Endothelial cell of umbilical vein (primary cell): ENCODE measurements at places on chromosomes 5 and 9. TPM values are rescaled to one million over a fixed set of nuclear protein-coding genes. Genes with fewer than 3 reads are reported as not detected.

Gene PDE6A
- not detected in 2 replicates for total RNA-seq

Gene ENTREP1
- total RNA-seq: 5.0 and 7.1 TPM in 2 replicates

Gene MRRF
- 36.4 and 36.5 TPM in 2 replicates for total RNA-seq

Gene FCN2
- not detected in 2 replicates for total RNA-seq

Gene PCDHGA3
- 1.1 and 1.2 TPM in 2 replicates for total RNA-seq

Gene PCDHB3
- total RNA-seq: not detected in 2 replicates

Gene TMEM252
- not detected in 2 replicates for total RNA-seq

Gene CCDC183
- total RNA-seq: 0.37 TPM in 1 of 2 replicates, not detected in the other

Gene DMRT1
- 0.20 TPM in 1 of 2 replicates, not detected in the other for total RNA-seq

Gene LCN6
- not detected in 2 replicates for total RNA-seq

DNA sequence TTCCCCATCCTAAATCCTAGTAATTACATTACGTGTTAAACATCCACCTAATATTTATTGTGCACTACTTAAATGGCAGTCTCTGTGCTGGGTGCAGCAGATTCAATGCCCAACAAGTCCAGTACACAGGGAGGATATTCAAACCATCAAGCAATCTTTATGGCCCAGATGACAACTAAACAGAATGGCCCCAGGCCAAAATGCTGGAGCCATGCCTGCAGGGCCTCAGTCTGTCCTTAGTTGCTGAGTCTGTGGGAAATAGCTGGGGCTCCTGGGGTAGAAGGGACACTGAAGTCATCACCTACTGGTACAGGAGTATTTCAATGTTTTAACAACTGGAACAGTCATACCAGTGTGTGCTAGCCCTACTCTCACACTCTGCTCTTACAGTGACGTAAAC is 153.5 kb downstream of the ZNF608 start:
- no peak for DNase-seq

DNA sequence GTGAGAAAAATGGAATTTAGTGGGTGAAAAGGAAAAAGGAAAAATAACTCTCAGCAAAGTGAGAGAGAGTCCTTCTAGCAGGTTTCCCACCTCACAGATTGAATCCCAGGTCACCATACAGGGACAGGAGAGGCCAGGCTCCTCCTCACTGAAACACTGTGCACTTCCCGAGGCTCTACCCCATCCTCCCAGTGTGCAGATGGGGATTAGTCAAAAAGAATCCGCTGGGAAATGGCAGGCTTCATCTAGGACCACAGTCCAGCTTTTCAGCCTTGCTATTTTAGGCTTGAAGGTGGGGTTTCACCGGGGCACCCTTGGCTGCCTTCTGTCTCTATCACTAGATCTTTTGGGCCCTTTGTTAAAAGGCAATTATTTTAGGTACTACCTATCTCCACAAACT is 47.8 kb downstream of the YIPF5 start:
- DNase-seq: no peak

DNA sequence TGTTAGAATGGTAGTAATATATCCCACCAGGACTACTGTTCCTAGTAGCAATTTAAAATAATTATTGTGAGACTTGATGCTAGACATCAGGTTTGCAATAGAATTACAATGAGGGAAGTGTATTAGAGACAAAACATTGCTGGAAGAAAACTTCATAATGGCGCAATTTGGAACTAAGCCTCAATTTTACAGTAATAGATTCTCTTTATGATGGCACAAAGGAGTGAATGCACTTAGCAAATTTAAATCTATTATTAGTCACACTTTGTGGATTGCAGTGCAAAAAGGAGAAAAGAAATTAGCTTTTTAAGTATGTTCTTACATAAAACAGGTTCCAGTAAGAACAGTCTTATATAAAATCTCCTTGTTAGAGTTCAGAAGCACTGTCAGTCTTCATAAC is 358.3 kb downstream of the KIAA0825 start:
- DNase-seq: no peak

DNA sequence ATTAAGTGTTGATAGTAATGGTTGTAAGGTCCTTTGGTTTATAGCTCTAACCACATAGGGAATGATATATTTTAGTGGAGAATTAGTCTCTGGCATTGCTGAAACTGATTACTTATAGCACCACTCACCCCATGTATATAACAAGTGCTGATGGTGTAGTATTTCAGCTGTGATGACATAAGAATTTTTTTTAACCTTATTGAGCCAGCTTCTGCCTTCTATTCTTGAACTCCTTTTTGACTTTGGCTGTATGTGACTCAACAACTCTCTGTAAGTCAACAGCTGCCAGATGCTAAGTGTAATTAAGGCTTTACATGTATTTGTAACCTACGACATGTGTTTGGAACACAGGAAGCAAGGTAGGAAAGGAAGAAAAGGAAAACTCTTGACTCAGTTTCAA is 929.6 kb upstream of the WWC1 start:
- no peak for DNase-seq

DNA sequence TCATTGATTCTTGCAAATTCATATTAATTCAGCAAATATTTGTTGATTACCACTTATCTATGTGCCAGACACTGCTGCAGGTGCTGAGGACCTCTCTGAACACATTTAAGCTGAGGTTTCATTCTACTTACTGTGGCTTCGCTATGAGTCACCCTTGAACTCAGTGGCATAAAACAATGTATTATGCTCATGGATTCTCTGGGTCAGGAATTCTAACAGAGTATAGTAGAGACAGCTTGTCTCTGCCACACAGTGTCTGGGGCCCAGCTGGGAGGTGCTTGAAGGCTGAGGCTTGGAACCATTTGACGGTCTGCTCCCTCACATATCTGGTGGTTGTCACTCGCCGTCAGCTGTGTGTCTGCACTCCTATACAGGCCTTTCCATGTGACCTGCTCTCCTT is 124.3 kb upstream of the NR3C1 start:
- no peak for DNase-seq

DNA sequence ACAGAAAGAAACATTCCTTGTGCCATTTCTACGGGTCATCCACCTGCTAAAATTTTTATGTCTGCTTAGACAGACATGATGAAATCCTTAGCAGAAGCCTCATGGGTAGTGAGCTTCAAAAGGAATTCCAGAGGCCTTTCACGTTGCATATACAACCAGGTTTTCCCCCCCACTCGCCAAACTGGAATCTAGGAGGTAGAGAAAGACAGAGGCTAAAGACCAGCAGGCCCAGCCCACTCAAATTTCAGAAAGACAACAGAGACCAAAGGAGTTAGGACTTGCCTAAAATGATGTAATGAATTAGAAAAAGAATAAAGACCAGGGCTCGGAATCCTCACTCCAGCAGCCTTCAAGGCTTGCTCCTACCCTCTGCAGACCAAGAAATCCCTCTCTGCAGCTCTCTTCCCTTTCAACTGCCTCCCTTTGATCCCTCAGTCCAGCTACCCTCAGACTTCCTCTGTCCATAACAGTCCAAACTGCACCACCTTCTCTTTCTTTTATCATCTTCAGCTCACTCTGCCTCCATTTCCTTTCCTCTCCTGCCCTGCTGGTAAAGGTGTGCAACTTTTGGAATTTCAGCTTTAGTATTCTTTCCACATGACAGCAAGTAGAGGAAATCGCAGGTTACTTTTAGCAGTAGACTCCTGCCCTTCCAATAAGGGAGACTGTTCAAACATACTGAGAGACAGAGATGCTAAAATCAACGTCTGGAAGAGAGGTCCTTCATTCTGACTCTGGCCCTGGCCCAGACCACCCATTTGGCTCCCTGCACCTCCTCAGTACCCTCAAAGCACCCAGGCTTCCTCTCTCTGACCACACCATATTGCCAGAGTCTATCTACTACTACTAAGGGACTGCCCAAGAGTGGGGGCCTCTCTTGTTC is 8.9 kb downstream of the B4GALT1 start:
- no peak for DNase-seq

GRCh38 chr9:98080780-98081179 is 24.2 kb downstream of the NANS start:
- DNase-seq: no peak

DNA sequence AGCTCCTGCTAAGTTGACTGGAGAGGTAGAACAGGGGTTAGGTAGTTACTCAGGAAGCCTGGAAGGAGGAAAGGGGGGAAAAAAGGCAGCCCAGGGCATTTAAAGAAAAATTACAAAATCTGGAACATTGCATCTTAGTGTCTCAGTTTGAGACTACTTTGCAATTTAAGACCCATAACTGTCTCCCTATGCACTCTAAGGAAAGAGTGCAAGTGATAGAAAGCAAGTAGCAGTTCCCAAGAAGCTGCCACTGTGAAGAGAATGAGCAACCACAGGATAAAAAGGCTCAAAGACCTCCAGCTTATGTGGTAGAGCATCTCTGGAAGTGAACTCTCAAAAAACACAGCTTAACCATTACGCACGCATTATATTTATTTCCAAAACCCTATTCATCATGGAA is 141.8 kb downstream of the SLCO4C1 start:
- no peak for DNase-seq

DNA sequence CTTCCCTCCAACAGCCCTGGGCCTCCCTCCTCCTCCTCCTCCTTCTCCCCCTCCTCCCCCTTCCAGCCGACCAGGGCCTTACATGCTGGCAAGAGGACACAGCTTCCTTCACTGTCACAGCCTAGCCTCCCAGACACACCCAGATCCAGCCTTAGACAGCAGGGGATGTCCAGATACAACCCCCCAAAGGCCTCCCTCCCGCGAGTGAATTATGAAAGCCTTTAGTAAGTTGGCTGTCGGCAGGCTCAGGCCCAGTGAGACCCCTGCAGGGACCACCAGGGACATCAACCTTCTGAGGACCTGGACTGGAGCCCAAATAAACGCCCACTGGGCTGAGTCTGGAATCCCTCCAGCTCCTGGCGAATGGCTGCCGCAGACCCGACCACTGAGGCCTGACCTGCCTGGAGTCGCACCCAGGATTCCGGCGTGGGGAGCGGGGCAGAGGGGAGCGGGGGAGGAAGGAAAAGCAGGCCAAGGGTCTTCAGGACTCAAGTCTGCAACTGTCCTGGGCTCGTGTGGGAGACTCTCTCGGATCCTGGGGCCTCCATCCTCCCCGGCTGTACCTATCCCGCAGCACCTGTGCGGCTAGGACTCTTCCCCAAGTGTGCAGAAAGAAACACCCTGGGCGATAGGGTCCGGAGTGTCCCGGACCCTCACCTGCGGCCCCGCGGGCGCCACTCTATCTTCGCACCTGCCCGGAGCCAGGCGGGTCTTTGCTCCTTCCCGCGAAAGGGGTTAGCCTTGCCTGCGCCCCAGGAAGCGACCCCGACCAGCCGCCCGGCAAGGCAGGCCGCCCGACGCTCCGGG is 705 bp downstream of the SEPTIN8 start:
- peak; percentile 37 for DNase-seq

DNA sequence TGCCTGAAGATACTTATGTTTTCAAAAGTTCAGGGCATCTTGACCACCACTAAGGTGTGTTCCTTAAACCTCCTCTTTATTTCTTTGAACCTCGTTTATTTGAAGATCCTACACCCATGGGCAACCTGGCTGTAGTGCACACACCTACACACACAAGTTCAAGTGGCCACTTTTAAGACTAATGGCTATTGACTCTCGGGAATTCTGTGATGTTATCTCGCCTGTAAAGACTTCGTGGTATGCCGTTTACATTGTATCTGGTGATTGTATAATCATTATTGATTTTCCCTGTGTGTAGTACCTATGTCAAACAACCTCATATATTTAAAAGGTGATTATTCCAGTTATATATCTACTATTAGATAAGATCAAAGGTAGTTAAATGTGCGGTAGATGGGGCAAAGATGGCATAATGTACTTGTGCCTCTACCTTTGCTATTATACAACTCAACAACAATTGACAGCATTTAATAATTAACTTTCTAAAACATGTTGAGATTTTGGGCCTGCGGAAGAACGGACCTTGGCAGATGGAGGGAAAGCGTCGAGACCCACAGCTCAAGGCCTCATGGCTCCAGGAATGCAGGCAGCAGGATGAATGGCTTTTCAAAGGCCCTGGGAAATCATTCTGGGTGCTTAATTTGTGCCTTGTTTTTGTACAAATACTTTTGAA is 51.4 kb upstream of the IRX2 start:
- no peak for DNase-seq

- DNase-seq: no peak
Measured at GRCh38 chr9:125633116-125633745, 73.8 kb downstream of the MAPKAP1 start.

- DNase-seq: peak; percentile 49
Measured at GRCh38 chr5:139246394-139246793, 47.1 kb upstream of the MATR3 start.

- no peak for DNase-seq
Measured at GRCh38 chr5:179408611-179409010, 63.4 kb upstream of the ADAMTS2 start.

GRCh38 chr5:64637144-64637543 is 53.2 kb upstream of the SHISAL2B start:
- DNase-seq: no peak

DNA sequence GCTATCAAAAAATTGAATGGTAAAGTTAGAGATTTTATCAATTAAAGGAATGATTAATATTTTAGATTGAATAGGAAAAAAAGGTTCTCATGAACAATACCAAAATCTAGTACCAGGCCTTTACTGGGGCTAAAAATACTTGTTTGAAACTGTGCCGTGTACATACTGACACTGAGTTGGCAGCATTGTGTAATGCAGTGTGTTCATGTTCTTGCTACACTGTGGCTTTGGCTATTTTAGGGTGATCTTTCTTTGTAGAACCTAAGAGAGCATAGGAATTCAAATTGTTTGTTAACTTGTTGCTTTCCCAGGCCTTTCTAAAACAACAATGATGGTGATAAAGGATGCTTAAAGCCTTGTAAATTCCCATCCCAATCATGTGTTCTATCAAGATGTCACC is 80.9 kb downstream of the KIF4B start:
- no peak for DNase-seq

- DNase-seq: no peak
Measured at GRCh38 chr5:81424728-81425127, 30.8 kb upstream of the ACOT12 start.

DNA sequence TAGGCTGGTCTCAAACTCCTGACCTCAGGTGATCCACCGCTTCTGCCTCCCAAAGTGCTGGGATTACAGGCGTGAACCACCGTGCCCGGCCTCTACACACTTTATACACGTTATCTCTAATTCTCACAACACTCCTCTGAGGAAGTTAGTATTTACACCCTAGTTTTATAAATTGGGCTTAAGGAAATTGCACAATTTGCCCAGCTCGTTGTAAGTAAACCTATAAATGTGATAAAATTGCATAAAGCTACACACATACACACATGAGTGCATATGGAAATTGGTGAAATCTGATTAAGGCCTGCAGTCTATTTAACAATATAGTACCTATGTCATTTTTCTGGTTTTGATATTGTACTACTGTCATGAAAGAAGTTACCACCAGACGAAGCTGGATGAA is 4.4 kb upstream of the SLC4A9 start:
- no peak for DNase-seq

- DNase-seq: no peak
Measured at GRCh38 chr5:170631466-170632195, 127.8 kb downstream of the KCNIP1 start.
